ENCODE measurements at places on chromosomes 11 and 22. TPM values are rescaled to one million over a fixed set of nuclear protein-coding genes. Genes with fewer than 3 reads are reported as not detected.

ANKK1 gene
- 1.5 TPM for total RNA-seq

LPXN gene
- 24.3 TPM for total RNA-seq

MAML2 gene
- total RNA-seq = 36.3 TPM

- no peak for DNase-seq
- no peak overlapping the region for H3K27ac ChIP-seq
- no peaks in the 10 kb centered on the region for H3K4me1 ChIP-seq
- no peaks in the 10 kb centered on the region for H3K27me3 ChIP-seq
- H3K36me3 ChIP-seq = no peaks in the 10 kb centered on the region
These were observed 8.7 kb downstream of the ALDH3B2 start for GRCh38 chr11:67665541-67666302.

GRCh38 chr11:72741429-72741833 lies 10.8 kb downstream of the ARAP1 start:
- H3K27me3 ChIP-seq = no peaks in the 10 kb centered on the region
- H3K4me3 ChIP-seq = no peak overlapping the region
- H3K27ac ChIP-seq = peak overlapping the region; percentile 27
- H3K36me3 ChIP-seq = no peaks in the 10 kb centered on the region
- H3K4me1 ChIP-seq = peaks cover 47% of the 10 kb centered on the region
- no peak for DNase-seq

DNA sequence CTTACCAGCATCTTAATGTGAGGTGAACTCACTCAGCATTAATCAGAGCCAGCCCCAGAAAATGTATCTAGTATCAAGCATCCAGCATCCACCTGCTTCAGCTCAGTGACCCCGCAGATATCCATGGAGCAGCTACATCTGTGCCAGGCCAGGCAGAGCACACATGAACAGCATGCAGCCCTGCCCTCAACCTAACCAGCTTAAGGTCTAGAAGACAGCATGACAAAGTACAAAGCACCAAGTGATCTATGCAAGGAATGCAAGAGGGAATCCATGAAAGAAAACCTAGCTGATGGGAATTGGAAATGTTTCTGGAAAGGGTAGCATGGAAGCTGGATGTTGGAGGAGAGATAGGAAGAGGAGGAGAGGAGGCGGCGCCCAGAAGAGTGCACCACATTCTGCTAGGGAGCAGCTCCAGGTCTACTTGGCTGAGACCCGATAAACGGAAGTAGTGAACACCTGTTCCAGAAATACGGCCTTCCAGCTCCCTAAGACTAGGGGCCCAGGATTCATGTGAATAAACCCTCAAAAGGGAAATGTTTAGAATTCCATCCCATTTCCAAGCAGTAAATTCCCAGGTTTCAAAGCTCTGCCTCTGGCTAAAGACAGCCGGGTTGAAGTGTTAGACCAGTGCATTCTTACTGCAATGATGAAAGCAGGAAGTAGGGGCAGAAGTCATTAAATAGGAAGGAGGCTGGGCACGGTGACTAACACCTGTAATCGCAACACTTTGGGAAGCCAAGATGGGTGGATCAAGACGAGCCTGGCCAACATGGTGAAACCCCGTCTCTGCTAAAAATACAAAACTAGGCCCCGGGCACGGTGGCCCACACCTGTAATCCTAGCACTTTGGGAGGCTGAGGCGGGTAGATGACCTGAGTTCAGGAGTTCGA lies 23.5 kb upstream of the L3MBTL2 start:
- no peak overlapping the region for H3K27ac ChIP-seq
- no peak overlapping the region for H3K4me3 ChIP-seq
- no peaks in the 10 kb centered on the region for H3K27me3 ChIP-seq
- no peak for DNase-seq
- H3K36me3 ChIP-seq = peaks cover 24% of the 10 kb centered on the region
- H3K4me1 ChIP-seq = peaks cover 7% of the 10 kb centered on the region

DNA sequence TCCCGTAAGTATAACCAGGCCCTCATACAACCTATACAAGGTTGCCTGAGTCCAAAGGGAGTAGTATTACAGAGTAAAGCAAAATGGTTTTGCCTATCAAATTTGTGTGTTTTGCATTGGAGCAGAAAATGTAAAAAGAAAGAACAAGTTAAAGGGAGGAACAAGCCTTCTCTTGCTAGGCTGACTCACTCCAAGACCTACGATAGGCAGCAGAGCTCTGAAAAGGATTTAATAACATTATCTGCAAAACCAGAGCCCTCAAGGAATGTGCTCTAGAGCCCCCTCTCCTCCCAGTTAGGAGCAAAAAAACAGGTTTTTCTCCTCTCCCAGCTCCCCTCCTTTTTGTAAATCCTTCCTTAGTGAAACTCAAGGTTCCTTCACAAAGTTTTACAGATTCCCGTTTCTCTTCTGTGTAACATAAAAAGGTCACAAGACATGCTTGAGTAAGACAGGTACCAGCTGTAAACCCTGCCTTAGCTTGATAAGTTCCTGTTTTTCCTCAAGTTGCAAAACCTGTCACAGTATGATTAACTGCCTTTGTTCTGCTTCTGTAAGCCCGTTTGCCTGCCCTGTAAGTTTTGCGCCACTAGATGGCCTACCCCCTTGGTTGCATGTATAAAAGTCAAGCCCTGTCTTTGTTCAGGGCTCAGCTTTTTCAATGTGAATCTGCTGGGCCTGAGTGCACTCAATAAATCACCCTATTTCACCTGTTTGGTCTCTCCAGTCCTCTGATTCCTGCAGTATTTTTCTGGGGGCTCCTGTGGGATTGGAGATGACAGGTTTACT lies 498.2 kb downstream of the KCNA4 start:
- H3K27ac ChIP-seq = no peak overlapping the region
- H3K27me3 ChIP-seq = no peaks in the 10 kb centered on the region
- no peaks in the 10 kb centered on the region for H3K36me3 ChIP-seq
- no peak for DNase-seq
- H3K4me3 ChIP-seq = no peak overlapping the region

DNA sequence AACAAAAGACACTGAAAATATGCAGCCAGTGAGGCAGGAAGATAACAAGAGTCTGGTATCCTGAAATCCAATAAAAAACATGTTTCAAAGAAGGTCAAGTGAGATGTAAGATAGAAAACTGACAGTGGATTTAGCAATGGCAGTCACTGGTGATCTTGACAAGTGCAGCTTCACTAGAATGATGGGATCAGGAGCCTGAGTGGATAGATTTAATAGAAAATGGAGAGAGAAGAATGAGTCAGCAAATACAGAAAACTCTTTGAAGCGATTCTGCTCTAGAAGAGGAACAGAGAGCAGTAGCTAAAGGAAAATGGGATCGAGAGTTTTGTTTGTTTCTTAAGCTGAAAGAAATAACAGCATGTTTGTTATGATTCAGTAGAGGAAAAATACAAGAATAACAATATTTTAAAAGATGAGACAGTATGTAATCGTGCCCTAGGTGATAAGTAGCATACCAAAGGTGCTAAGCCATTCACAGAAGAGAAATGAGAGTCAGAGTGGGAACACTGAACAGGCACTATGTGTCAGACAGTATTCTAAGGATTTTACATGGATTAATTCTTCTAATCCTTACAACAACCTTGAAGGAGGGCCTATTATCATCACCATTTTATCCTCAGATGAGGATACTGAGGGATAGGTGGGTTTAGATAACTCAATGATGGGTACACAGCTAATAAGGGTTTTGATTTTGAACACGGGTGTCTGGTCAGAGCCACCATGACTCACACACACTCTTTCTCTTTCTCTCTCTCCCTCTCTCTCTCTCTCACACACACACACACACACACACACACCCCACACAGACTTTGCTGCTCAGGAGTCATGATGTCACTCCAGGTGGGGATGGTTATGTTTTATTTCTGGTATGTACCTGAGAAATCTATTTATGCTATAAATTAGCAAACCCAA lies 36.3 kb downstream of the MRE11 start:
- H3K36me3 ChIP-seq = peaks cover 18% of the 10 kb centered on the region
- DNase-seq = no peak
- H3K4me3 ChIP-seq = no peak overlapping the region
- no peaks in the 10 kb centered on the region for H3K27me3 ChIP-seq
- H3K4me1 ChIP-seq = no peaks in the 10 kb centered on the region

DNA sequence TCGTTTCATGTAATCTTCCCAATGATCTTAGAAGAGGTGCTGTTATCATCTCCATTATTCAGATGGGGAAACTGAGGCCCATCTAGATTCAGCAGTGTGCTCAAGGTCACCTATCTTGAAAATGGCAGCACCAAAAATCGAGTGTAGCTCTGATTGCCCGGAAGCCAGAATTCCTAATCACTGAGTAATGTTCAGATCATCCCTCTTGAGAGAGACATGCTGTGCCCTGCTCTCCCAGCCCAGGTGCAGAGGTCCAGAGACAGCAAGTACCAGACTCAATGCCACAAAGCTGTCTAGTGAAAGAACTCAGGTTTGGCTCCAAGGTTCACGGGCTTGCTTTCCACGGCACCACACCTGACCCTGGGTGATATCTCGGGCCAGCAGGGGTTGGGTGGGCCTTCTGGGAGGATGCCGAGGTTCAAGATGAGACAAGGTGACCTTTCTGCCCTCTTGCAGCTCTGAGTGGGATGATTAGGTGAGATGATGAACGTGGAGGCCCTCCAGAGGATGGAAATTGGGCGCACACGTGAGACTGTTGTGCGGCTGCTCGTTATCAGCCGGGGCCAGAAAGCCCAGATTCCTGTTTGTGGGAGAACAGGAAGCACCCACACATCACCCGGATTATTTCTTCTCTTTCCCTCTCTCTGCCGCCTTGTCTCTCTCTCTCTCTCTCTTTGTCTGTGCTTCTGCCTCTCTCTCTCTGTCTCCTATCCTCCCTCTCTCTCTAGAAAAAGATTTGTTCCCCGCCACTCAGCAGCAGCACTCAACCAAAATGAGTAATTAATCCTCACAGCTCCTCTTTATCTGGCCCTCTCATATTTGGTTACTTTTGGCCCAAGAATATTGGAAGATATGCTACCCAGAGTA lies 19.0 kb upstream of the RASD2 start:
- no peak overlapping the region for H3K27ac ChIP-seq
- no peaks in the 10 kb centered on the region for H3K36me3 ChIP-seq
- peaks cover 8% of the 10 kb centered on the region for H3K4me1 ChIP-seq
- no peak for DNase-seq
- no peak overlapping the region for H3K4me3 ChIP-seq

DNA sequence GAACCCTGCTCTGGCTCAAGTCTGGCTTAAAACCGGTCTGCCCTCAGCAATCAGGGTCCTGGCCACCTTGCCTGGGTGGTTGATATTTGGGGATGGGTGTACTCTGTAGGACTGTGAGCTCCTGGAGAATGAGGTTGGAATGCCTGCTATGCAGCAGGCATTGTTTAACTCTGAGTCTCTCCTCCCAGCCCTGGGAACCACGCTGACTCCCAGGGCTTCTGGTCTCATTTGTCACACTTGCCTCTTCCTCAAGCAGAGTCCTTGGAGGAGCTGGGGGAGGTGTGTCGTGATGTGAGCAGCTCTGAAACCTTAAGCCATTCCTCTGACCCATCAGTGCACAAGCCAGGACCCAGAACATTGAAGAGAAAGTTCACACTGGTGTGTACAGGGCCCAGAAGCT lies 340.1 kb downstream of the MN1 start:
- peaks cover 4% of the 10 kb centered on the region for H3K4me1 ChIP-seq
- no peak overlapping the region for H3K4me3 ChIP-seq
- H3K36me3 ChIP-seq = no peaks in the 10 kb centered on the region
- no peak for DNase-seq
- no peaks in the 10 kb centered on the region for H3K27me3 ChIP-seq
